A549 treated with GW870086 at 1 μM for 4 hours (cell line): ENCODE measurements at places on chromosomes 6 and 20. TPM values are rescaled to one million over a fixed set of nuclear protein-coding genes. Genes with fewer than 3 reads are reported as not detected.

The MTFR2 gene
- 11.1 to 12.4 TPM (median 11.6 TPM) in 5 replicates for total RNA-seq

The TFAP2D gene
- total RNA-seq = not detected in 5 replicates

The BPIFA1 gene
- total RNA-seq = not detected in 5 replicates

The MTO1 gene
- 8.7 to 12.2 TPM (median 10.0 TPM) in 5 replicates for total RNA-seq

The LPA gene
- 0.03 to 0.13 TPM (median 0.09 TPM) in 5 replicates for total RNA-seq
